DMS 273 treated with DMSO at 0.1 percent for 48 hours (cell line): ENCODE measurements at places on chromosomes 6 and 20.

DNA sequence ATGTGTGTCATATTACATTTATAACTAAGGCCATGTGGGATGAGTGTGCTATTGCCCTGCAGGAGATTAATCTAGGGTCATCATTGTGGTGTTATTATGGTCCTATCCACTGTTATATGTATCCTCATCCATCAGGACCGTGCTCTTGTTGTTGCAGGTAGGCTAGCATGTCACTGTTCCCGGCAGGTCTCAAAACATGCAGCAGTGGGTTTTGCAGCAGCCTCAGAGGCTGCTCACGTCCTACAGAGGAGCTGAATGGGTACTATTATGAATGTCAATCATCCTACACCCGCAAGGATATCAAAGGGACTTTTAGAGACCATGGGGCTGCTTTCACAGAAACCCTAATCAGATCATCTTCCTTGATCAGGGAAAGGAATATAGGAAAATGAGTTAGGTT lies 318.2 kb downstream of the SAMD5 start:
- no peak for DNase-seq

GRCh38 chr6:116090251-116090650 lies 10.4 kb upstream of the NT5DC1 start:
- no peak for DNase-seq

- no peak for DNase-seq
These were observed 105.7 kb downstream of the RNASET2 start for GRCh38 chr6:166850677-166851076.

DNA sequence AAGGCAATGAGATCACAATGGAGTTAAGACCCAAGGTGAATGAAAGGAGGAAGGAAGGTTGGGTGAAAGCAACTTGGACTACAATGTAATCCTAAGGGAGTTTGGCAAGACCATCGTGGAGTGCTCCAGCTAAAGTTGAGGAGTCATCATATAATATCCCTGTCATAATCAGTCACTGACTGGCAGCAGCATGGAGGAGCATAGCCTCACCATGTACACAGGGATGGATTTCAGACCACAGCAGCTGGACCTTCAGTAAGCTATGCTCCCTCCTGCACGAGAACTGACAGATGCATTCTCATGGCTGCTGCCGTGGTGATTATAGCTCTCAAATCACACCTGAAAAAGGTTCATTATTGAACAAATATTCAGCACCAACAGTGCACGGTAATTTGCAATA lies 43.0 kb downstream of the GOPC start:
- no peak for DNase-seq

- DNase-seq, result no peak
These were observed 329.9 kb downstream of the UBE3D start for GRCh38 chr6:82735790-82736189.

DNA sequence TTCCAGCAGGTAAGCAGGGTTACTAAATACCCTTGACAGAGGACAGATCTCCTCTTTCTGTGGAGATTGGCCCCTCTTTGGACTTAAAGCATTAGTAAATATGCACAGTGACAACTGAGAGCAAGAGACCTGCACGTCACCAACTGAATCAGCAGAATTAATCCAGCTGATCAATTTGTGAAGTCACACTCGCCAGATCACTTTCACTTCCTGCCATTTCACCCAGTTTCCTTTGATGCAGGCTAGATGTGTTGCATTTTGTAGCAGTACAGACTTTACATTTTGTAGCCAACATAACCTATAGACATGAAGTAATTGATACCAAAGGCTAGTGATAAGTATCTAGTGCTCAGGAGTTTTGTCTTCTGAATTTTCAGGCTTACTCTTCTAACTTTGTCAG lies 11.9 kb downstream of the SYNE1 start:
- DNase-seq, result no peak

- DNase-seq, result no peak
These were observed 249.5 kb upstream of the AGPAT4 start for GRCh38 chr6:161523362-161523761.

- DNase-seq, result no peak
These were observed 296.7 kb downstream of the CDH26 start for GRCh38 chr20:60254901-60255411.

DNA sequence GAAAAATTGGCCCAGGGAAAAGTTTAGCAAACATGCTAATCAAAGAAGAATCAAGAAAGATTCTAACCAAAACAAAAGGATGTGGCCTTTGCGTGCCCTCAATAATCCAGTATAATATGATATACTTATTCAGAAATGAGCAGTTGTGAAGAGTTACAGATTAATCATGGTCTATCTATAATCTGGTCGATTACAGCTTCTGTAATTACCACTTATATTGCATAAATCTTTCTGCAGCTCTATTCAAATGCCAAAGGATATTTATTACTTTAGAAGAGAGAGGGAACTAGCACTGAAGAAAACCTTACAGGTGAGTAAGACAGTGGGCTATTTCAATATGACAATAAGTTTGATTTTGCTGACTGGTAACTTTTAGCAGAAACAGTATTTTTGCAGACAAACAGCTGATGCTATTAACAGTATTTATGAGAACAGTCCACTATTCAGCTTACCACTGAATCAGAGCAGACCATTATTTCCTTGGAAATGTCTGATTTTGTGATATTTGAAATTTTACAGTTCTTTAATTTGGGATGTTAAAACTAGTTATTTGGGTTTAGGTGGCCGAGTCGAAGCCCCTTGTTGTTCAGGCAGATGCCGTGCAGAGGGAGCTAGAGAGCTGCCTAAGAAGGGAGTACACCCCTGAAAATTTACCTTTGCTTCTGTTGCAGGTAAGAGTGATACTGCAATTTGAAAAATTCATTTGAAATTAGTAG lies 92.2 kb downstream of the CEP57L1 start:
- no peak for DNase-seq

GRCh38 chr6:7522873-7523272 lies 18.6 kb upstream of the DSP start:
- no peak for DNase-seq

GRCh38 chr20:12698817-12699216 lies 310.0 kb upstream of the SPTLC3 start:
- DNase-seq, result no peak

GRCh38 chr6:163712566-163712961 lies 298.0 kb downstream of the QKI start:
- no peak for DNase-seq

DNA sequence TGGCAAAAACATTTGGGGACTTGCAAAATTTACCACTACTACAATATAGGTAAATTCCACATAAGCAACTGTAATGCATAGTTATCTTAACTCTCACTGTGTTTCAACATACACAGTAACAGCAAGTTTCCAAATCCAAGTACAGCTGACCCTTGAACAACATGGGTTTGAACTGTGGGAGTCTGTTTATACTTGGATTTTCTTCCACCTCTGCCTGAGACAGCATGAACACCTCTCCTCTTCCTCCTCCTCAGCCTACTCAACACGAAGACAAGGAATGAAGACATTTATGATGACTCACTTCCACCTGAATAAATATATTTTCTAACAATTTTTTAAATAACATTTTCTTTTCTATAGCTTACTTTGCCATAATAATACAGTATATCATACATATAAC lies 25.6 kb downstream of the MAN1A1 start:
- DNase-seq, result no peak
